ENCODE measurements at places on chromosomes 2 and 18.

DNA sequence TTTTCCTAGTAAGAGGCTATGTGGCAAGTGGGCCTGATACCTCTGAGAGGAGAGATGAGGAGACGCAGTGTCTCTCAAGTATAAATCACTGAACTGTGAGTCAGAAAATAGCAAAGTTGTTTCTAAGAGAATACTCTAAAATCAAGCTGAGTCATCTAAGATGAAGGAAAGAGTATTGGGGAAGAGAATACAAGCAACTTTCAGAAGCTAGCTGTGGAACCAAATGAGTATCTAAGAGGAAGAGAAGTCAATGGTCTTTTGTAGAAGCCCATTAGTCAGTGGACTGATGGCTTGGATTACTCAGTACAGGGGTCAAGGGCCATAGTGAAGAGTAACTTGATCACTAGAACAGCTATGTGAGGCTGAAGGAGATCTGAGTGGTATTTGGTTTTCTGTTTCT lies 2.7 kb upstream of the DCC start:
- DNase-seq, result no peak

DNA sequence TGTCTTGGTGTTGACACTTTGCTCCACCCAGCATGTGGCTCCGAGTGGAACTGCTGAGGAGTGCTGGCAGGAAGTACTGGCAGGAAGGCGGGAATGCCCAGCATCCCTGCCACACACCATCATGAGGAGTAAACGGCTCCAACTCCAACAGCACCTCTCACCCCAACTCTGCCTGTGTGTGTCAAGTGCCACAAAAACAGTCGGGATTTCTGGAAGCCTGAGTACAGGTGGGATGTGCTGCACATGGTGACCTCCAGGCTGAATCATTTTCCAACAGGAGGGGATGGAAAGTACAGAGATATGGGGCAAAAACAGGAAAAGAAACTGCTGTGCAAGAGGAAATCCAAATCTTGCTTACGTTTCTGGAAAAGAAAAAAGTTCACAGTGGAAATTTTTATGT lies 53.6 kb downstream of the PARD6G start:
- no peak for DNase-seq

GRCh38 chr2:74841641-74842040 lies 7.7 kb downstream of the HK2 start:
- DNase-seq, result no peak

DNA sequence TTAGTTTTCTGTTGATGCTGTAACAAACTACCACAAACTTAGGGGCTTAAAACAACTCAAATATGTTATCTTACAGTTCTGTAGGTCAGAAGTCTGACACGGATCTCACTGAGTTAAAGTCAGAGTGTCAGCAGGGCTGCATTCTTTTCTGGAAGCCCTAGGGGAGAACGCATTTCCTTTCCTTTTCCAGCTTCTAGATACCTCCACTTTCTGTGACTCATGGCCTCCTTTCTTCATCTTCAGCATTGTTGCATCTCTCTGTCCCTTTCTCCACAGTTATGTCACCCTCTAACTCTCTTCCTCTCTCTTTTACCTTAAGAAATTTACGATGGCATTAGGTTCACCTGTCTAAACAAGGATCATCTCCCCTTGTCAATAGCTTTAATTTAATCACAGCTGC lies 13.3 kb upstream of the PPP4R1 start:
- no peak for DNase-seq

DNA sequence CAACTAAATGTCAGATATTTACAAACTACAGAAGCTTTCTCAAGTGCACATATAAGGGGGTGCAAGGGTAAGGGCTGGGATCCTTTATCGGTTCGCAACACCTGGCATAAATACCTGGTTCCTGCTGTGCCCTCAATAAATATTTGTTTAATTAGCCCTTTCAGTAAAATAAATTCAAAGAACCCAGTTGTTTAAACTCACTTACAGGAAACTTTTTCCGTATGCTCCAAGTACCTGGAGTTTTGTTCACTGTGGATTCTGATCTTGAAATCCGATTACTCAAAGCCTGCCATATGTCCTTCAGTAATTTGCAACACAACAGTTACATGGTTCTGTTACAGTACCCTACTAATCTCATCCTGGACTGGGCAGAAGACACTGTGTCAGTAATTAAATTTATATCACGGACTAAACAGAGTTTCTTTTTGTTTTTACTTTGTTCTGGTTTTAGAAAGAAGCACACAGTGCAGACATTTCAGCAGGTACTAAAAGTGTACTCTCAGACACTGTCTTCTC lies 36.9 kb downstream of the TBC1D8 start:
- peak; percentile 18 for DNase-seq

DNA sequence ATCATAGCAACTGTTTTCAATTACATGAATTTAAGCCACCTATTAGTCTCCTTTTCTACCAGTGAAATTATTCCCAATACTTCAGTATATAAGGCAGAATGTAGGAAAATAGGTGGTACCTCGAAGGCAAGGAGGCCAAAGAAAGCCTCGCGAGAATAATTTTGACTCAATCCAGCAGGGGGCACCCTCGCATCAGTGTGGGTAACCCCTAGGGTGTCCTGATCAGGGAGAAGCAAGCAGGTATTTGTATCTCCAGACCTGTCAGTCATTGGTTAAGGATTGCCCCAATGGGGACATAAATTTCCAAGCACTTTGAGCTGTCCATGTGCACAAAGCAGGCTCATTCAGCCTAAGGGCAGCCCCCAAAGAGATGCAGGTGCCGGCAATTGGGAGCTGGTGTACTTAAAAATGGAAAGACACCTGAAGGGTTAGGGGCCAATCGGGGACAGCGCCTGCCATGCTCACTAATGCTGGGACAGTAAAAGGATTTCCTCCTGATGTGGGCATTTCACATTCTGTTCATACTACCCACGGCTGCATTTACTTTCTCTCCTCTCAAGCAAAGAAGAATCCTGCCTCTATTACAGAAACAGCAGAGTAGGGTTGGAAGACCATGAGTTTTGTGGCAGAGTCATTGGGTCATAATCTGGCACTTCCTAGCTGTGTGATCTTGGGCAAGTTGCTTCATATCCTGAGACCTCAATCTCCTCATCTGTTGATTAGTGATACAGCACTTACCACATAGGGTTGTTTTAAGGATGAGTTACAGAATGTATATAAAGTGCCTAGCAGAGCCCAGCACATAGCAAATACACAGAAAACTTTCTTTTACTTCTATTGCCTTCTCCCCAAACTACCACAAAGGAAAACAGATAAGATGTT lies 136.1 kb downstream of the ICOS start:
- DNase-seq, result no peak
